Hematopoietic multipotent progenitor cell treated with erythropoietin and hydrocortisone succinate and interleukin-3 and kit ligand, for 17 days (in vitro differentiated cells): ENCODE measurements at places on chromosomes 1 and 21.

DNA sequence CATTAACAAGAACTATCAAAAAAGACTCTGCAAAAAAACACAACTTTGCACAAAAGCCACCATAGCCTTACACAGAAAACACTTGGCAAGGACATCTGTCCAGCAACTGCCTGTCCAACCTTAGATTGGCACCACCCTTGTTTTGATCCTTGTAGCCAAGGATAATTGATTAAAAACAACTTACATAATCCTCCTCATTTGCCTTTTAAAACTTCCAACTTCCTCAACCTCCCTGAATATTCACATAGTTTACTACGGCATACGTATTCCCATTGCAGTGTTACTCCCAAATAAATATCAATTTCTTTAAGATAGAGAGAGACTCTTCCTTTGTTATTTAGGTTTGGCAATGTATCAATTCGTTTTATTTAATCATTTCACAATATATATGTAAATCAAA, 72.4 kb downstream of the AGBL4 start:
- DNase-seq = no peak

GRCh38 chr1:6003568-6004411, 11.6 kb upstream of the NPHP4 start:
- DNase-seq = no peak

DNA sequence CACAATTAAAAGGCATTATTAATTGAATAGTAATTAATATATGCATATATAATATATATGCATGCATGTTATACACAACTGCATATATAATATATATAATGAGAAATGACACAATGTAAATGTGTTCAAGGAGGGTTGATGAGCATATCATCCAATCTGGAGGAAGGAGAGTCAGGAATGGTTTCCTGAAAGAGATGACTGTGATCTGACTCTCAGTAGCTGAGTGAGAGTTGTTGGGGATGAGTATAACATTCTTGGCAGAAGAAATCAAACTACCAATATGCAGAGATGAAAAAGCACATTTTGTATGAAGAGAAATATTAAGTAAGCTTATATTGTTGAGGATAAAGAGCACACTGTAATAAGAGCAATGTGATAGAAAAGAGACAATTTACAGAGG, 37.3 kb downstream of the F13B start:
- DNase-seq = no peak

DNA sequence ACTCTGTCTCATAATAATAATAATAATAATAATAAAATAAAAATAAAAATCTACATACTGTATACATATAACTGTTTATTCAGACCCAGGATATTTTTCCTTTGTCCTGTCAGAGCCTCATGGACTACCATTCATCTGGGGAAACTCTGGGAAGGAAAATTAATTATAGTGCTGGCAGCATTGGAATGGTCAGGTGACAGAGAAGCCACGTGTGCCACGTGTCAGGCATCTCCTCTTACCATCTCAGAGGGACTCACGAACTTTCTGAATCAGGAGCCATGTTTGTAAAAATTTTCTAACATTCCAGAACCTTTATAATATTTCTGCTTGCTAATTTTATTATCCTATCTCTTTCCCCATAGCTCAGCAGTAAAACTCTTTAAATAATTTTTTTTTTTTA, 97.8 kb upstream of the HNRNPU start:
- no peak for DNase-seq

- DNase-seq = no peak
These were observed 472.6 kb upstream of the RGS18 start for GRCh38 chr1:191685669-191686068.

DNA sequence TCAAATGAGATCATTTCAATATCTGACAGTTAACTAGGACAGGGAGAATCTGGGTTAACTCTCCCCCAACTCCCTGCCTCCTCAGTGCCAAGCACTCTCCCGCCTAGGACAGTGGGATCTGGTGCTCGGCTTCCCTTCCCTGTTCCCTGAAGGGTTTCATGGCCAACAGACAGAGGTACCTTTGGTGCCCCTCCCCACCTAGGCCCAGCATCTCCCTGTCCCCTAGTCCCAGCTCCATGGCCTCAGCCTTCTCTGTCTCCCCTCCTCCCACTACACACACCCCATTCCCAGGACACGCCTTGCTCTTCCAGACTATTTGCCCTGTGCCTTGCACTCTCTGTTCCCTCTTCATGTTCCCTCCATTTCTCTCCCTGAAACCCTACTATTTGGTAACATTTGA, 77.1 kb downstream of the CD247 start:
- DNase-seq = no peak

DNA sequence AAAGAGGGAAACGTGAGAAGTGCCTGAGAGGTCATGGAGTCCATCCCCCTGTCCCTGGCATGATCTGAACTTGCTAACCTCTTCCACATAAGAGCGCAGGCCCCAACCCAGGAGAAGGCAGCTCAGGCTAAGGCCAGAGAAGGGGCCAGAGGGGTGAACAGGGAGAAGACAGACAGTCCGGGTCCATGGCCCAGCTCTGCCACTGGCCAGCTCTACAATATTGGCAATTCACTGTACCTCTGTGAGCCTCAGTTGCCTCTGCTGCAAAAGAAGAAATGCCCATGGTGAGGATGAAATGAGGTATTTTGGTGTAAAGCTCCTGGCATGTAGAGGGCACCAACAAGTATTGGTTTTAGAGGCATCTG, 72.3 kb downstream of the CAMK2N1 start:
- no peak for DNase-seq

DNA sequence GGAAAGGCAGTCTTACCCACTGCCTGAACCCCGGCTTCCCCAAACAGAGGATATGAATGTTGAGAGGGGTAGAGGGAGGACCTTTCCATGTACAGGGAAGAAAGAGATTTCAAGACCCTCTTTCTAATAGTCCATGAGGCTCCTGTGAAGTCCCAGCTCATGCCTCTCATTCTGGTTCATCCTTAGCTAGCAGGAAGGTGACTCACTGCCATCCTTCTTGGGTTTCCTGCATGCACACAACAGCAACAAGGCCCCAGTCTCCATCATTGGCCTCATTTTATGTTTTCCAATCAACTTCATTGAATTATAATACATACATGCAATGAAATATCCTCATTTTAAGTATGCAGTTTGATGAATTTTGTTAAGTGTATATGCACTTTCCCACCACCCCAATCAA, 46.2 kb downstream of the SYT2 start:
- no peak for DNase-seq

GRCh38 chr1:220652995-220653394, 37.2 kb upstream of the C1orf115 start:
- no peak for DNase-seq

- no peak for DNase-seq
These were observed 12.4 kb downstream of the ANGEL2 start for GRCh38 chr1:213003256-213003655.

DNA sequence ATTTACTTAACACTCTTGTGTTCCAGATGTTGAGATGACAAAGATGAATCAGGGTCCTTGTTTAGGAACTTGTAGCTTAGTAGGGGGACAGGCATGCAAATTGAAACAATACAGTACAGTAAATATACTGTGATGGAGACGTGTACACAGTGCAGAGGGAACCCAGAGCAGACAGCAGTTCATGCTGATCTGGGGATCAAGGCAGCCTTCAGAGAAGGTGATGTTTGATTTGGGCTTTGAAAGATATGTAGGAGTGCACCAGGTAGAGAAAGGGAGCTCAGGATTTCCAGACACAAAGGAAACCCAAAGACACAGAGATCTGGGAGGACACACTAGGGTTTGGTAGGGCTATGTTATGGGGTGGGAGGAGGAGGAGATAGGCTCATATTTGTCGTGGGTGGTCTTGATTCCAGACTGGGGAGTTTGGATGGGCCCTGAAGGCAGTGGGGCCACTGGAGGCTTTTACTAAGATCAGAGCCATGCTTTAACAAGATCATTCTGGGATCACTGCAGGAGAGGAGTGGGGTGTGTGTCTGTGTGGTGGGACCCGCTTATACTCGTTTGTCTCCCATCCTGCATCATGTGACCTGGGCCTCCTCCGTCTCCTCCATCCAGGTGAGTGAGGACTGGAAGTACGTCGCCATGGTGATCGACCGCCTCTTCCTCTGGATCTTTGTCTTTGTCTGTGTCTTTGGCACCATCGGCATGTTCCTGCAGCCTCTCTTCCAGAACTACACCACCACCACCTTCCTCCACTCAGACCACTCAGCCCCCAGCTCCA, 7.8 kb downstream of the CHRNB2 start:
- no peak for DNase-seq

- no peak for DNase-seq
These were observed 353.5 kb downstream of the ST6GALNAC3 start for GRCh38 chr1:76428028-76428427.

GRCh38 chr1:63728611-63729226, 45.1 kb upstream of the ROR1 start:
- no peak for DNase-seq

GRCh38 chr1:219900201-219900600, 28.2 kb downstream of the SLC30A10 start:
- DNase-seq = no peak

DNA sequence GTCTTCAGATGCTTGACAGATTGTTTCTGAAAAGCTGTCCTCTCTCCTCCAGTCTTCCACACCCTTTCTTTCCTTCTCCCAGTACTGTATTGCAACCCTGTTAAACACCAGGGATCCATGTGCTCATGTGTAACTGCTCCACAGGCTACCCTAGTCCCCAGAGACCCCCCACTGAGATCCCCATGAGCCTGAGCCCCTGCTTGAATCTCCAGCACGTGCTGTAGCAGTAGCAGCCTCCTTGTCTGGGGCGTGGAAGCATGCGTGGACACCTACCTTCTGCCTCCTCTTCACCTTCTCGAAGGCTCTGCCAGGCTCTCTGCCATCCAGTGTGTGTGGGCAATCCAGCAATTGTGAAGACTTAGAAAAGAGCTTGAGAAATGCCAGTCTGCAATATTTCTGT, 25.2 kb downstream of the GPR137B start:
- DNase-seq = no peak

DNA sequence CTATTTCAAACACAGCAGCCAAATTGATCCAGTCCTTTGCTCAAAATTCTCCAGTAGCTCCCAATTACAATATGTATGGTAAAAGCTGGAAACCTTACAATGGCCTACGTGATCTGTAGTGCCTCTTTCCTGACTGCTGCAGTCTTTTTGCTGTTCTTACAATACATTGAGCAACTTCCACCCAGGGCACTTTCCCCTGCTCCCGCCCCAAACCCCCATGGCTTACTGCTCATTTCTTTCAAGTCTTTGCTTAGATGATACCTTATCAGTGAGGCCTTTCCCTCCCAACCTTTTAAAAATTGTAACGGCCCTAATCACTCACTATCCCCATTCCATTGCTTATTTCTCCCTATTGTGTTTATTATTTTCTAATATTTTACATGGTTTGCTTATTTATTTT, 43.9 kb upstream of the APOBEC4 start:
- no peak for DNase-seq

DNA sequence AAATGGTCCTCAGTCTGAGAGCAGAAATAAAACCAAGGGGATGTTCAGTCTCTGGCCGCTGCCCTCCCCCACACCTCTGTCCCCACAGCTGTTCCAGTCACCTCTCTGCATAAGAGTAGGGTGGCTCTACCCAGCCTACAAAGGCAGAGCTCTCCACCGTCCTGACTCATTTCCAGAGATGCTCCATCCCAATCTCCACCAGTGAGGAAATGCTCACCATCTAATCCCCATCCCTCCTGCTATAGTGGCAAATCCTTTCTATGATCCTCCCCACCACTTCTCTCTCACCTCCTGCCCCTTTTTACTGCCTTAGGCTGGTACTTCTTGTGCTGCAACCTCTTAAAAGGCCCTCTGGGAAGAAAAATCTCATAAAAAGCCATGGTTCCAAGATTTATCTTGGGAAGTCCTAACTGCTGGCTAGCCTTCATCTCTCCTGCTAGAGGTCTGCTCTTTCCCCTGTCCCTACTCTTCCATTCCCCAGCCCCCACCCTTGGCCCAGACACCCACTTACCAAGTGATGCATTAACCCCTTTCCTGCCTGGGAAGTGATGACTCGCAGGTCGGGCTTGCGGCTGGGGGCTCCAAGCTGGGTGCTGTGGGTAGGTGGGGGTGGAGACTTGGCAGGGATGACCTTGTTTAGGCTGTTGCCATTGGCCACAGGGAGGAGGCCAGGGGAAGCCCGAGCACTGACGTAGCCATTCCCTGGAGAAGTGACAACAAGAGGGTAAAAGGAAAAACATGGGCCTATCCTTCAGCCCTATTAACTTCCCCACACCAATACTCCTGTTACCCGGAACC, 23.9 kb downstream of the MEF2D start:
- DNase-seq = no peak

DNA sequence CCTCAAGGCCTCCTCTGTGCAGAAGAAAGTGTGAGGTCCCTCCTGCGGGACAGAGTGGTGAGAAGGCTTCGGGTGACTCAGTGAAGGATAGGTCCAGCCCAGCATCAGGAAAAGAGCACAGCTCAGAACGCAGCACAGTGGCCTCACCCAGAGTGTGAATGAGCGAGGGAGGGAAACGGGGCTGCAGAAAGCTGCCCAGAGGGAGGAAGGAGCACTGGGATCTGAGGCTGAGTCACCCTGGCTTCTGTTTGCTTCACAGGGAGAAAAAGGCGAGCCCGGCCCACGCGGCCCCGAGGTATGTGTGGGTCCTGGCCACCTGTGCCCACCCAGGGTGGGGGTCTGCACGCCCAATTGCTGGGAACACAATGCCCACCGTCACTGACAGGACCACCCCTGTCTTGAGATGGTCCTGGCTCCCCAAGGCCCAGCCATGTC, 24.3 kb downstream of the COL6A2 start:
- no peak for DNase-seq

DNA sequence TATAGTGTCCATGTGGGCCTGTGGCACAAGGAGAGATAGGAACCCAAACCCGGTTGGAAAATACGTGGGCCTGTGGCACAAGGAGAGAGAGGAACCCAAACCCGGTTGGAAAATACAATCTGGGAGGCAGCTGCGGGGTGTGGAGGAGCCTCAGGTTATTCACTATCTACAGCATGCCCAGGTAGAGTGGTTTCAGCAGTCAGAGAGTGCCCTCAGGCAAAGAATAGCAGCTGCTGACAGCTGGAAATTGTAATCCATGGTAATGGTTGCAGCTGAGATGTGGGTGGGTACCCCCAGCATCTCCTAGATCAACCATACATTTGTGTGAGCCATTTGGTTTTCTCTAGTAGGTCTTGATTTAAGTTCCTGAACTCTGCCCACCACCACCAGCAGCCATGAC, 25.8 kb upstream of the MGST3 start:
- DNase-seq = no peak

DNA sequence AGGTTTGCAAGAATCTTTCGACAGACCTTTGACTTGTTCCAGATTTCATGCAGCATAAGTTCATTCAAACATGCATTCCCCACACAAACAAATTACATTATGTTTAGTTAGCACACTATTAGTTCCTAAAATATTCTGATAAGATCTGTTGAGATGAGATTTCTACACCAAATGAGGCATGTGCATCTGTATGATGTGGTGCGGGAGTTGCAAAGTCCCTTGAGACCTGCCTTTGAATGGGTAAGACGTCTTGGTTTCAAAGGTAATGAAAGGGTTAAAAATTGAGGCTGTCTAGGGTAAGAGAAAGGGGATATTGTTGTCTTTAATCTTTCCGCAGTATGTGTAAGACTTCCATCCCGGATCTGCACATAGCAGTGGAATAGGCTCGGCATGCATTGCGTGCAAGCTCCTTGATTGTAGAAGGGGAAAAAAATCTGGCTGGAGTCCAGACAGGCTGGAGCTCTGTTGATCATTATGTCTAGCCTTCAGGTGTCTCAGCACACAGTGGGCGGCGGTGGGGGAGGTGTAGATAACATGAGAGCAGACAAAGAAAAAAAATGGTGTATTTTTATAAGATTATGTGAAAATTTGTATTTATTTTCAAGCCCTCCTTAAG, 296.6 kb downstream of the PTPRC start:
- DNase-seq = peak; percentile 60

GRCh38 chr21:40243685-40244084, 376.4 kb downstream of the PCP4 start:
- no peak for DNase-seq
